AG09319 (cell line): ENCODE measurements at places on chromosomes 7 and 10.

GRCh38 chr10:30781670-30782121 lies 152.1 kb upstream of the LYZL2 start:
- DNase-seq: peak; percentile 47

DNA sequence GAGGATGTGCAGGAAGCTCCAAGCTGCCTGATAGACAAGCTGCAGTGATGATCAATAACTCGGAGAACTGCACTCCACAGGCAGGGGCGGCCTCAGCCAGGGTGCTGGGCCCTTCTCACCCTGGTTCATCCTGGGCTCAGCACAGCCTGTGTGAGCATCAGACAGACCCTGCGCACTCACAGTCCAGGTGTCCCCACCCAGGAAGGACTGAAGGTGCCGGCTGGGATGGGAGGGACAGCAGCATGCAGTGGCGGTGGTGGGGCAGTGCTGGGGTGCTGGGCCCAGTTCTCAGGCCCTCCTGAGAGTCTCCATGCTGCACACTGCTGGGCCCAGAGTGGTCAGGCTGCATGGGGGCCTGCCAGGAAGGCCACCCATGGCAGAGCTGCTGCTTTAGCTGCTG lies 74.1 kb downstream of the ITIH5 start:
- no peak for DNase-seq

DNA sequence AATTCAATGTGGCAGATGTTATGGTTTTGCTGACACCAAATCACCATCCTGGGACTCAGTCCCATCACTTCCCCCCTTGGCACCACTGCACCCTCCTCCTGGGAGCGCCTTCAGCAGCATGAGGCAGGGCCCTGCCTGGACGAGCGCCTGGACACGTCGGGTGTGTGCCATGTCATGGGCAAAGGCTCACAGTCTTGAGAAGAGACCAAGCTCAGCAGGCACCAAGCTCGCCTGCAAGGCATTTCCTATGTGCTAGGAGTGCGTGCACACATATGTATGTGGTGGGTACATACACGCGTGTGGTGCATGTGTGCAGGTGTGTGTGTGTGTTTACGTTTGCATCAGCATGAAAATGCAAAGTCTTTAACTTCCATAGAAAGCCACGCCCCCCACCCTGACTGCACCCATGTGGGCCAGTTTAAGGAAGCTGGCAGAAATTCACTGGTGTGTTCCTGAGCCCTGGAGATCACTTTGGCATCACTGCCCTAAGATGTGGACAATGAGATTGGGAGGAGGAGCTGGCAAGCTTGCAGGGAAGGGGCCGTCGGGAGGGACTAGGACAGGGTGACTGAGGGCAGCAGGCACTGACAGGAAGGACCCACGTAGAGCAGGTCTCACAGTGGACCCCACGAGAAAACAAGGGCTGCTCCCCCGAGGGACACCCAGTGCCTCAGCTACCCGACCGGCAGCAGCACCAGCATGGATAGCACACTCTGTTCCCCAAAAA lies 169.9 kb upstream of the PPP2R2D start:
- DNase-seq: no peak

DNA sequence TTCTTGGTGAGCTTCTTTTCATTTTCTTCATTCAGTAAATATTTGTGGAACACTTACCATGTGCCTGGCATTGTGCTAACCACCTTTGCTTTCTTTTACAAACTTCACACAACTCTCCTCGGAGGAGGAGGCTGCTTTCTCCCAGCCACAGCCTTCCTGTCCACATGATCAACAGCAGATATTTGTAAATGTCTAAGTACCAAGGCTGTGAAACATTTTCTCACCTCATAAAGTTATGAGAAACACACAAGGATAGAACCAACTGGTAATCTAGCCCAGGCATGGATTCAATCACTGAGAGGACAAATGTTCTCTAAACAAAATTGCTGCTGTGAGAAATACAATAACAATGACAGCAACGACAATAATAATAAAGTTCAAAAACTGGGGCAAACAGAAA lies 3.9 kb downstream of the CTTNBP2 start:
- DNase-seq: no peak

GRCh38 chr7:95811846-95812445 lies 39.6 kb downstream of the DYNC1I1 start:
- peak; percentile 85 for DNase-seq

GRCh38 chr7:88062238-88062637 lies 128.2 kb downstream of the ADAM22 start:
- no peak for DNase-seq

- no peak for DNase-seq
Measured at GRCh38 chr10:14603534-14604102, 171.1 kb downstream of the FAM107B start.

DNA sequence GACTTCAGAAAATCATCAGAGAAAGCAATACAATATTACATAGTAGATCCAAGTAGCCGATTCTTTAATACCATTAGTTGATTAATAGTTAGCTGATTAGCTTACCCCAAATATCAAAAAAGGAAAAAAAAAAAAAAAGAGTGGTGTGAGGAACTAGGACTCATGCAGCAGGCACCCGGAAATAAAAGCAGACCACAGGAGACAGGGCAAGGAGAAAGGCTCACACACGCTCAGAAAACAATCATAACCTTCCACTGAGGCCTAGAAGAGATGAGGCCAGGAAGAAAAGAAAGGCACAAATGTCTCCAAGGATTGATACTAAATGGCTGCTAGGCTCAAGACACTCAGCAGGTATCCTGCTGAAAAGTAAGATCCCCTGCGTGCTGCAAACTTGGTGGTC lies 25.9 kb downstream of the TRDMT1 start:
- DNase-seq: no peak

DNA sequence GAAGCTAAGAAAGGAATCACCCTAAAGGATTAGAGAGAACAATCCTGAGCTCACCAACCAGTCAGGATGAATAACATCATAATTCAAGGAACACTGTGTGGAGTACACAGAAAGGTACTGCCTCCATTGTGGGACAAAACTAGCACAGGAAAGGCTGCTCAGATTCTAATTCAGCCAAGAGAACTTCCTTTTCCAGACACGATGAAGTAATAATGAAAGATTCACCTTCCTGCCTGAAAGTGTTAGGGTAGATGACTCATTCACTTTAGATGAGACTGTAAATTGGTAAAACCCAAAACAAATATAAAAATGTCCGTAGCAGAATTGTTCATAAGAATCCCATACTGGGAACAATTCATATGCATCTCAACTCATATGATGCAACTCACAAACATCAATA lies 167.2 kb downstream of the CDC14C start:
- no peak for DNase-seq

- DNase-seq: no peak
Measured at GRCh38 chr7:69388452-69389137, 209.7 kb upstream of the AUTS2 start.

- no peak for DNase-seq
Measured at GRCh38 chr7:16436306-16436705, 15.0 kb upstream of the CRPPA start.

DNA sequence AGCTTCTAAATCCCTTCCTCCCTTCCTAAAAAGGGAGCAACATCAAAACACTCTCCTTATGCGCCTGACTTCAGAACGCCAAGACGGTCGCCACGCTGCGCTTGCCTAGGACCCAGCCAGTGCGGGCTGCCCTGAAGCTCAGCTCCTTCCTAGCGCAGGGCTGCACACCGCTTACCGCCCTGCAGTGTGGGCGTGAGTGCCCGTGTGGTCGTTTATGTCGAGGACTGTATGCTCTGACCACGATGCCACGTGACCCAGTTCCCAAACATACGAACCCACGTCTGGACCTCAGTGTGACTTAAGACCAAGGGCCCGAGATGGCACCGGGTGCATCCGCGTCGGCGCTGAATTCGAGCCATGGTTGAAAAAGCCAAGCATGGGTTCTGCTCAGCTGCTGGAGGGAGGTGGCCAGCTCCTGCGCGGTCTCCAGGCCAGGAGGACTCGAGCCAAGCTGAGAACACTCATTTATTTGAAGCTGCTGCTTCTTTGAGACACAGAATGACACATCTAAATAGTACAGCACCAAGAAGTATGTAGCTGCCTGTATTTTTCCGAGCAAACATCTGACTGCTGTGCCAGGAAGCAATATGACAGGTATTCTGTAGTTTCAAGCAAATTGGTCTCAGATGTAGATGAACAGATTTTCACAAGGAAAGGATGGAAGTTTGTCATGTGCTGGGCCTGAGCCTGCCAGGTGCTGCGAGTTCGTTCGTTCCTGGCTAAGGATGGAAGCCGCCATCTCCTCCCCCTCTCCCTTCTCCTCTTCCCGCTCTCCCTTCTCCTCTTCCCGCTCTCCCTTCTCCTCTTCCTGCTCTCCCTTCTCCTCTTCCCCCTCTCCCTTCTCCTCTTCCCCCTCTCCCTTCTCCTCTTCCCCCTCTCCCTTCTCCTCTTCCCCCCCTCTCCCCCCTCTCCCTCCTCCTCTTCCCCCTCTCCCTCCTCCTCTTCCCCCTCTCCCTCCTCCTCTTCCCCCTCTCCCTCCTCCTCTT lies 184.7 kb downstream of the EBF3 start:
- DNase-seq: no peak

- no peak for DNase-seq
Measured at GRCh38 chr10:78916227-78916626, 152.5 kb upstream of the ZMIZ1 start.

GRCh38 chr10:131723297-131724168 lies 177.3 kb upstream of the PPP2R2D start:
- DNase-seq: no peak

GRCh38 chr7:117796889-117797288 lies 76.4 kb downstream of the CTTNBP2 start:
- no peak for DNase-seq

- DNase-seq: no peak
Measured at GRCh38 chr10:43878386-43878785, 229.7 kb upstream of the ZNF32 start.

- no peak for DNase-seq
Measured at GRCh38 chr7:48381571-48381970, 210.3 kb downstream of the ABCA13 start.

DNA sequence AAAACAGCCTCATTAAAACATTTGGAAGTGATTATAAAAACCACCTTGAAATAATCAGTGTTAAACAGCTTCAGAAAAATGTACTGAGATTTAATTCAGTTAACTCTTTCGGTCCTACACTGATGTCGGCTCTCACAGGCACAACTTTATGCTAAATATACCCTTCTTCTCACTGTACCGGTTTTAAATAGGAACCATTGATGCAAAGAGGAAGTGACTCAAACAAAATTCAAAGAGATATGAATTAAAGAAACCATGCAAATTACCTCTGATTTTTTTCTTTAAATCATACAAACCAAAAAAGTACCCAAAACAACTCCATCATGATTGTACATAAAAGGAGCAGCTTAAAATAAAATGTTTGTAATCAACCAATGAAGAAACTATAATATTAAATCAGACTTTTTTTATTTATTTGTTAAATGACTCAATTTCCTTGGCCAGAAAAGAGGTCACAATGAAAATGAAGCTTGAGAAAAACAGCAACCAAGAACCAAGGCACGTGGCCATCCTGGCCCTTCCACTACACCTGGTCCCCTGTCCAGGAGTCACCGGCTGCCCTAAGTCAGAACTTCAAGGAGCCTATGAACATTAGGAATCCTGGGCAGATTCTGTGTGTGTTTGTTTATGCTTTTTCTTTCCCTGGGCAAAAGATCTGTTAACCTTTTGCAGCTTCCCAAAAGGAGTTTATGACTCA lies 73.0 kb upstream of the CABCOCO1 start:
- no peak for DNase-seq

DNA sequence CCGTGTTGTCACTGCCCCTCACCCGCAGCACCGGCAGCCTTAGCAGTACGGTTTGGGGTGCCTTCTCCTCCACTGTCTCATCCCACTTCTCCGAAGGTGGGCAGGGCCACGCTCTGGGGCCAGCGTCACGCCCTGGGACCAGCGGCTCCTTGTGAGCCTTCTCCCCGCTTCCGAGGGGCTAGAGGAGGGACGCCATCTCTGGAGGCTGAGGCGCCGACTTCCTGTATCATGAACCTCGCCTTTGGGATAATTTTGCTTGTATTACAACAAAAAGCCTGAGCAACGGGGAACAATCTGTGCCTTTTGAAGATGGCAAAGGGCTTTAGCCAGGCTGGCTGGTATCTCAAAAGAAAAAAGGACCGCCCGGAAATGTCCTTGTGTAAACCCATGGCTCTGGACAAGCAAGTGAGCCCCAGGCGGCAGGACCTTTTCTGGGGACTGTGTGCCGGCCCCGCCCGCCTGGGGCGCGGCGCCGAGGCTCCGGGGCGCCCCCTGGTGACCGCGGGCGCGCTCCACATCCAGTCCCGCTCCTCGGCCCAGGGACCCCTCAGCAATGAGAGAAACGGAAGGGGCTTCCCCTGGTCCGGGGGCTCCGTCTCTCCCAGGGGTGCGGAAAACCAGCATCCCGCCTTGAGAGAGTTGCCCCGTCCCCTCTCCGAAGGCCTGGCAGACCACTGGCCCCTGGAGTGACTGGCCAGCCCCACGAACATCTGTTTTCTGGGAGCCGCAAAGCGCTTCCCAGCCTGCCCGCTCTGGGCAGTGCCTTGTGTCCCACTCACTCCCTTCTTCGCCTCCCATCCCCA lies 3.8 kb downstream of the DEPP1 start:
- no peak for DNase-seq

DNA sequence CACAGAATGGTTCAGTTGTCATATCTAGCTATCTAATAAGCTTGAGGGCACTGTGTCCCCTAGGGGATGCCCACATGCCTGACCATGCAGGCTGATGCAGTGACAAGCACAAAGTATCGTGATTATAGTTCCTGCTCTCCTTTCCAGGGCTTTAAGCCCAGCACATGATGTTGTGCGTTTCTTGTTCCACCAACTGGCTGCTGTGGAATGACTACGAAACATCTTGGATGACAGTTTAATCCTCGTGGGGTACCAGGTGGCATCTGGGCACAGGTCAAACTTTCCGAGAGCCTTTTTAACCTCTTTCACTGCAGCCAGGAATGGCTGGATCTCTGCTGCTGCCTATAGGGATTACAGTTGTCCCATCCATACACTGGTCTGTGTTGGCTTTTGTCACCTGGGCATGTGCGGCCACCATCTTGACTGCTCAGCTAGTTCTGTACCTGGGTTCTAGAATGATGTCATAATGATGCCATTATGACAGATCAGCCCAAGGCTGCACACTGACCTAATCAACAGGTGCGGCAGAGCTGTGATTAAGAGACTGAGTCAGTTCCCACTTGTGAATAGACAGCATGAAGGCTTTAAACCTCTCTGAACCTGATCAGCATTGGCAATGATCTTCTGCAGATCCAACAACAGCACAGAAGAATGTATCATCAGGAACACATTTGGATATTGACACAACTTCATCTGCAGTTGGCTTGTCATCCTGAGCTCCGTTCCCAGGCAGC lies 144.1 kb downstream of the DLG5 start:
- no peak for DNase-seq

- no peak for DNase-seq
Measured at GRCh38 chr10:52775132-52775647, 2.6 kb upstream of the MBL2 start.

GRCh38 chr10:20993830-20994527 lies 96.9 kb upstream of the NEBL start:
- DNase-seq: no peak
